ENCODE measurements at places on chromosomes 4 and X.
A peak's percentile ranks its signal among the peaks of the same experiment; 100 is the strongest.

DNA sequence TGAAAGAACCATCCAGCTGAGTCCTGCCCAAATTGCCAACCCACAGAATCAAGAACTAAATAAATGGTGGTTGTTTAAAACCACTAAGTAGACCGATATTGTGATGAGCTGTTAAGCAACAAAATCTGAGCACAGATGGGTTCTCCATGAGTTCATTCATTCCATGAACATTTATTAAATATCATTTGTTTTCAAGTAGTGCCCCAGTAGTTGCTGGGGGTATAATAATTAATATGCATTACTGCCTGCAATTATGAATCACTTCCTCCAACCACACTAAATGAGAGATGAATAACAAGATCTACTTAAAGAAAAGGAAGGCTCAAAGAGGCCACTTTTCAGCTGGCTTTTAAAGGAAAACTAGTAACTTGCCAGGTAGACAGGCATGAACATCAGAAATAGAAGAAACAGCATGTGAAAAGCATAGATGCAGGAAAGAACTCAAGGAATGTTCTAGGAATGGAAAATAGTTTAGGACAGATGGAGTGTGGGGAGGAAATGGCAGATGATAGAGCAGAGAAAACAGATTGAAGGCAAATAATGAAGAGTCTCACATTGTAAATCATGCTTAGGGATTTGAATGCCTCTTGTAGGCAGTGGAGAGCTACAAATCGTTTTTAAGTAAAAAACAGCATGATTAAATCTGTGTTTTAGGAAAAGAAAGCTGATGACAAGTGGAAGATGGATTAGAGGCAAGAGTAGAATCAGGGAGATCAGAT, 641.7 kb upstream of the DIPK2B start:
- DNase-seq, result no peak

DNA sequence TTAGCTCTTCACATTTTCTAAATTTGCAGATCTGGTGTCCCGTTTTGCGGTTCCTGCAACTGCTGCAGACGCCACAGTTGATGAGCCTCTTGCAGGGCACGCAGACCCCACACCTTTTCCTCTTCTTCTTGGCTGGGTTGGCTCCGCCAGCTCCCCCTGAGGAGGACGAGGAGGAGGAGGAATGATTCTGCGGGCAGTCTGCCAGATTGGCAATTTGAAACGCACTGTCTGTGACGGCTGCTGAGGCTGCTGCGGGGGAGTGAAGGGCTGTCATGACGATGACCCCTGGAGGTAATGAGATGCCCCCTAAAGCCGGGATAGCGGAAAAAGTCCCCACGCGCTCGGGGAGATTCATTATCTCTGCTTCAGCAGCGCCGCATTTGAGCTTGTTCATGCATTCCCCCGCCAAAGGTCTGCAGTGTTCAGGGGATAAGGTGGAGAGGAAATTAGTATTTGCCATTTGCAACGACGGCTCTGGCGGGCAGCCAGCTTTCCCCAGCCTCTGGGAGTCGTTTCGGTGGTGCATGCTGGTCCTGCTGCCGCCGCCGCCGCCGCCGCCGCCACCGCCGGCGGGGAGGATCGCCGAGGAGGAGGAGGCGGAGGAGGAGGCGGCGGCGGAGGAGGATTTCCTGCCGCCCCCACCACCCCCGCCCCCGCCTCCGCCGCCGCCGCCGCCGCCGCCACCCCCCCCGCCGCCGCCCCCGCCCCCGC, 3.8 kb downstream of the CXXC4 start:
- peak; percentile 69 for DNase-seq

DNA sequence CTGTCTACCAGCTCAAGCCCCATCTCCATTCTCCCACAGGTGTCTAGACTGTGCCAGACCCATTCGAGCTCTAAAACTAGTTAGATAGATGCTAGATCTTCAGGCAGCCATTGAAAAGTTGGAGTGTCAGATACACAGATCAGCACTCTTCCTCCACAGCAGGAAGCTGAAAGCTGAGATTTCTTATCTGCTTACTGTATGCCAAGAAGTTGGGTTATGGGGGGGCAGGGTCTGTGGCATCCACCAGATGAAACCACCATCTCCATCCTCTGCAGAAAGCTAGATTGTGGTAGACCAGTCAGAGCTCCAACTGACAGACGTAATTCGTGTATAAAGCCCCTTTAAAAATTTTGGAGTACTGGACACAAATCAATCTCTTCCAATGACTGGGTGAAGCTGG, 54.8 kb downstream of the ADAM29 start:
- DNase-seq, result no peak

DNA sequence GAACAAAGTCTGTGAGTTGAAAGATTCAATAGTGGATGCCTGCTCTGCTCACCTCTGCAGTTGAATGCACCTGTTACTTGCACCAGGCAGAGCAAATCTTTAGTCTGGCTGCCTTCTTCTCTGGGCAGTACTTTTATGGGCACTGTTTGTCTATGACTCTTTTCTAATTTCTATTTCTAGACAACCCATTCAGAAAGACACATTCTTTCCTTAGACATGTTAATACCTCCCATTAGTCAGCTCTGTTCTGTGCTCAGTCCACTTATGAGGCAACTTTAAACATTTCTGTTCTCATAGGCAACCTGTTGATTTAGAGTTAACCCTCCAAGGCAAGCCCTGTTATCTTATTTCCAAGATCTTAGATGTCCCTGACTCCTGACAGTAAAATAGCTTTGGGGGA, 108.9 kb downstream of the SYNPO2 start:
- no peak for DNase-seq

GRCh38 chrX:151712253-151712652, 3.6 kb upstream of the FATE1 start:
- DNase-seq, result no peak

DNA sequence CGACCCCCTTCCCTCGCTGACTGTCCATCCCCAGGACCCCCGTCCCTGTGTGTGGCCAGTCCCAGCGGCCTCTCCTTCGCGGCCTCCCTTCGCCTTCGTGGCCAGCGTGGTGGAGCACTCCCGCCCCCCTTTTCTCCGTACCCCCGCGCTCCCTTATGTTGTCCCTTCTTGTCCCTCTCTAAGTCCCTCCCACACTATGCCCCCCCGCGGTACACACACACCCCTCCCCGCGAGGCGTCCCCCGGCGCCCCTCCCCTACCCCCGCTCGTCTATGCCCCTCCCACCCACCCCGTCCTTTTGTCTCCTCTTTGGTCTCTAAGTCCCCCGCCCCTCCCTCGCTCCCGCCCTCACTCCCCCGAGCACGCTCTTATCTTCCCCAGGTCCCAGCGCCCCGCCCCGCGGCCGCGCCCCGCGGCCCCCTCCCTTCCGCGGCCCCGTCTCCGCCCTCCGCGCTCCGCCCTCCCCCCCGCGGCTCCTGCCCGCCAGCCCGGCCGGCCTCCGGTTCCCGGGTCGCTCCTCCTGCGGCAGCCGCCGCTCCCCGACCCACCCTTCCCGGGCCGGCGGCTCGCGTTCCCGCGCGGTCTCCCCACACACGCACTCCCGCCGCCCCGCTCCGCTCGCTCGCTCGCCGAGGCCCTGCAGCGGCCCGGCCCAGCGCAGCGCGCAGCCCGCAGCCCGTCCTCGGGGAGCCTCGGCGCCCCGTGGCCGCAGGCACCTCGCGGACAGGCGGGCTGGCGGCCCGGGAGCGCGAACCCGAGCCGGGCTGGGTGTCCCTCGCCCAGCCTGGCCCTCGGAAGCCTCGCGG, 26.3 kb downstream of the UTP14A start:
- peak; percentile 69 for DNase-seq

- no peak for DNase-seq
These were observed 733 bp upstream of the NAA15 start for GRCh38 chr4:139300431-139301112.

DNA sequence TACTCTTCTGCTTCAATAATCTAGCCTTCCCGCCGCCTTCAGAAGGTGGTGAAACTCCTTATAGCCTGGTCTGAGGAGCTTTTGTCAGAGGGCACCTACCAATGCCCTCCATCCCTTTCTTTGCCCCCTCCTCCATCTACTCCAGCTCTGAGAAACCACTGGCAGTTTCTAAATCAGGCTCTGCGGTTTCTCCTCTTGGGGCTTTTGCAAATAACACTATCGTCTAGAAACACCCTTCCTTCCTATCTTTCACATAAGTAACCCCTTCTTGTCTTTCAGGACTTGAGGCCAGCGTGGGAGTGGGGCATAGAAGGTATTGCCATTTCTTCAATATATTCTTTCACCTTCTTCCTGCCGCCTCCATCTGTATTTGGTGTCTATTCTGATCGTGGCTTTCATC, 1.2 kb upstream of the EFHC2 start:
- peak; percentile 19 for DNase-seq

- DNase-seq, result no peak
These were observed 1.7 kb upstream of the GPR50 start for GRCh38 chrX:151174581-151175282.

GRCh38 chr4:185398618-185399017, 2.0 kb downstream of the ANKRD37 start:
- DNase-seq, result no peak

DNA sequence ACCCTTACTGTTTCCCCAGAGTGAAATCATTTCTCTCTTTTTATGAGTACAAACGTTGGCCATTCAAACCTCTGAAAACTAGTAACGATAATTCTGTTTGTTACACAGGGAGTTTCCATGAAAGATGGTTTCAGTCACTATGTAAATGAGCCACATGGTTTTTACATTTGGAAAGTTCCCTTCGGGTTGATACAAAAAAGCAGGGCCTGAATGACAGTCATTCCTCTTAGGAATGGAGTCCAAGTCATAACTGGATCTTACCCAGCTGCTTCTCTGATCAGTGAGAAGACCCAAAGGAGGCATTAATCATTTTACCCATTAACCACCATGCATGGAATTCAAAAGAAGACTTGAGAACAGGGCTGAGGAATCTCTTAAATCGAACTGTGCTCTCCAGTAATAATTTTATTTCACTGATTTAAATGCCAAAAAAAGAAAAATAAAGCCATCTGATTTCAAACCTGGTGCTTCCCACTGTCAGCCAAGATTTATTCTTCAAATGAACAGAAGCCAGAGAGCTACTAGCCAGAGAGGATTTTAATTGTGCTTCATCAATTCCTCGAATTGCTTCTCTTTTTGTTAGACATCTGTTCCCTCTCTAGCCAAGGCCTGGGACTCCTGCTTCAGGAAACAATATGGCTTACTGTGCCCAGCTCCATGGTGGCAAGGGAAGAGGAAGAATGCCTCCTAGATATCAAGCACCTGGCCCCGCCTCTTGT, 3.2 kb downstream of the SOWAHB start:
- no peak for DNase-seq

DNA sequence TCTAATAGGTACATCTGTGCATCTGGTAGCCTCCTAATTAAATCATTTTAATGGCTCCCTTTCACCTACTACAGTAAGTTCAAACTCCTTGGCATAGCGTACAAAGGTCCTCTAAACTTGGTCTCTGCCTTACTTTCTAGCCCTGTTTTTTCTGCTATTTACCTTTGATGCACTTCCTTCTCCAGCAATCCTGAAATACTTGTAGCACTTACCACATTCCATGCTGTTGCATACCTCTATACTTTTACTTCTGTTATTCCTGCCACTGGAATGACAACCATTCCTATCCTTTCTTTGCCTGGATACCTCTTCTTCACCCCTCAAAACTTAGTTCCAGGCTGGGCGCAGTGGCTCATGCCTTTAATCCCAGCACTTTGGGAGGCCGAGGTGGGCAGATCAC, 56.6 kb upstream of the LHFPL1 start:
- DNase-seq, result no peak

GRCh38 chrX:48945517-48946348, 11.7 kb downstream of the OTUD5 start:
- DNase-seq, result peak; percentile 71

DNA sequence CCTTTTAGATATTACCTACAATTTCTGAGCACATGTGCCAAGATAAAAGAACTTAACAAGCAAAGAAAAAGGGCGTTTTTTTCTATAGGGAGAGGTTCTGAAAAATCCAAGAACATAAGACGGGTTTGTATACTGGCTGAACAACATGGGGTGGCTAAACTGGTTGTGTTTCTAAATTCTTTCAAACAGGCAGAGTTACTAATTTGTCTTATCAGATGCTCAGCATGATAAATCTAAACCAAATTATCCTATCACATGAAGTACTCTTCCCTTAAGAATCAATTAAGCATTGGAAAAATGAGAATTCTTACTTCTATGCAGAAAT, 45.4 kb upstream of the PGM2 start:
- no peak for DNase-seq

- DNase-seq, result no peak
These were observed 71.2 kb downstream of the SNX25 start for GRCh38 chr4:185280608-185281007.

DNA sequence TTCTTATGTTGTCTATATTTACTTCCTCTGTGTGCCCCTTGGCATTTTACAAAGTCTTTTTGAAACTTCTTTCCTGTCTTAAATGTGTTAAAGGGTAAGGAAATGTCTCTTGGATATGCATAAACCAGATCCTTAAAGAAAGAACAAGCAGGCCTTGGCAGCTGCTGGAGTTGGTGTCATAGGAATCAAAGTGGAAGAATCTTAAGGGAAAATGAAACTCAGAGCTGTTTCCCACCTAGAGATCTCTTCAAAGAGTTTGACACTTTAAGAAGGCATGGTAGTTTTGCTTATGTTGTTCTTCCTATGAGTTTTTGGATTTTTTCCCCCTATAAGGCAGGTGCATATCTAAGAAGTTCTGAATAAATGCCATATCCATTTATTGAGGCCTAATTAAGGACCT, 37.0 kb upstream of the CWH43 start:
- no peak for DNase-seq

DNA sequence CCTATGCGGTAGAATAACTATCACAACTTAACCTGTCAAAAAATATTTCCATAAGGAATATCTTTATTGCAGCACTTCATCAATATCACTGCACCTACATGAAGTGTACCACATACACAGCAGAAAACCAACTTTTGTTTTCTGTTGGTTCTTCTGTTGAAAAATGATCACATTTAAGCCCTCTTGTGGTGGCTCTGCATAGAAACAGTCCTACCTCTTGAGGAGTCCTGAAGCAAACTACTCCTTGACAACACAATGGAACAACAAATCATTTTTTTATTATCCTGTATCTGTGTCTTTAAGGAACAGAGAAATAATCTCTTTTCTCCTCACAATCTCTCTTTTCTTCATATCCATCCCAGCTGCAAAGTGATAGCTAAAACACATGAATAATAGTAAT, 39.8 kb upstream of the ATOH1 start:
- no peak for DNase-seq

DNA sequence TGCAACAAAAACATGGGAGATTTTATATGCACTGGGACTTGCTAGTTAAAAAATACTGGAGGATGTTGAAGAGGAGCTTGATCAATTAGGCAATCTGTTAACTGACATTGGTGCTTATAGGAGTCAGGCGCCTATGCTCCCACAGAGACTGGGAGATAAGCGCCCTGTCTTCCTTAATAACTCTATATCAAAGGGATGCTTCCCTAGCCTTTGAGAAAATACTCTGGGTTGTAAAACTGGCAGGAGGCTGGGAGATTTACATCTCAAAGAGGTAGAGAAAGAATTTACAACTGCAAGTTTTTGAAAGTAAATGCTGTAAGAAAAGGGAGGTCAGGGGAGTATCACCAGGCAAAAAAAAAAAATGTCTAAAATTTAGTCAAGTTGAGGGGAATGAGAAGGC, 325.4 kb downstream of the PCDH10 start:
- no peak for DNase-seq

GRCh38 chr4:15525080-15525479, 55.4 kb downstream of the CC2D2A start:
- DNase-seq, result no peak

Measured in T-cell (primary cell).